NCI-H2081 treated with DMSO at 0.1 percent for 48 hours (cell line): ENCODE measurements at places on chromosomes 6 and 20.

DNA sequence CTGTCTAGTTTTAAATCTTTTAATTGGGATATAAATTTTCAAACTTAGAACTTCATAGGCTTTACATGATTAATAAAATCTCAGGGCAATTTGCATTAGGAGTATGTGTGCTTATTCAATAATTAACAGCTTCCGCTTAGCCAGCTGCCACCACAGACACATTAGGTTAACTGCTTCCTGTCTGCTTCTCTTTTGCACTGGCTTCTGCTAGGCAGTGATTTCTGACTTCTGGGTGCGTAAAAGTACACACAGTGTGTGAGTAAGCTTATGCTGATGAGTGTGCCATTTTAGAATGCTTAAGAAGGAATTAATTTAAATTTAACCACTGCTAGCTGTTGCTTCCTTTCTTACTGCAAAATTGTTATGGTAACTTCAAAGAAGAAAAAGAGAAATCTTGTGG, 73.9 kb downstream of the F13A1 start:
- DNase-seq = peak; percentile 3

GRCh38 chr6:152905551-152906299, 77.1 kb downstream of the FBXO5 start:
- no peak for DNase-seq

- DNase-seq = no peak
Observed at GRCh38 chr6:125784365-125784764, 6.4 kb upstream of the NCOA7 start.

- no peak for DNase-seq
Observed at GRCh38 chr6:35678814-35679213, 9.9 kb downstream of the FKBP5 start.

DNA sequence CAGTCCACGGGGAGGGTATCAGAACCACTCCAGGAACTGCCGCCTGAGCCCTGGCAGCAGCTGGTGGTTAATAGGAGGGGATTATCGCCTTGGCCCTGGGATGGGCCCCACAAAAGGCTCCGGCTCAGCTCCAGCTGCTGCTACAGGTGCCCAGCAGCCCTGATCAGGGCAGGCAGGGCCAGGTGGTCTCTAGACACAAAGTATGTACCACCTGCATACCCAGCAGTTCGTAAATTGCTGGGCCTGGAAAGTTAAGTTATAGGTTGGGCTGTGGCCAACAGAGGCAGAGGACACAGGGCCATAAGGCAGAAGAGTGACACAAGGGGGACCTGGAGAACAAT, 35.1 kb downstream of the RRBP1 start:
- DNase-seq = no peak

GRCh38 chr6:82891076-82891475, 174.6 kb downstream of the UBE3D start:
- DNase-seq = no peak

DNA sequence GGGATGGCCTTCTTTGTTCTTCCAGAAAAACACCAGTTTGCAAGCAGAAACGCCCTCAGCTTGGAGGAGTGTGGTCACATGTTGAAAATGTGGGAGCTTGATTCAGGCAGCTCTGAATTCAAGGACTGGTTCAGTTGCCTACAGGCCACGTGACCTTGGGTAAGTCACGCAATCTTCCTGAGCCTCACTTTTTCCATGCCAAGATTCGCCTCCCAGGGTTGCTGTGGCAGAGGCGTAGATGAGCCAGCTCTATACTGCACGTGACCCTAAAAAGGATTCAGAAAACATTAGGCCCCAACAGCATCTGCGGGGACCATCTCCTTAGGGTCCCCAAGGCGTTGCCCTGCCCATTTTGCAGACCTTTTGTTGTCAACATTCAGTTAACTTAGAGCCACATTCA, 112.0 kb upstream of the SNX9 start:
- DNase-seq = no peak

GRCh38 chr6:109056661-109057060, 38.0 kb downstream of the SESN1 start:
- no peak for DNase-seq

DNA sequence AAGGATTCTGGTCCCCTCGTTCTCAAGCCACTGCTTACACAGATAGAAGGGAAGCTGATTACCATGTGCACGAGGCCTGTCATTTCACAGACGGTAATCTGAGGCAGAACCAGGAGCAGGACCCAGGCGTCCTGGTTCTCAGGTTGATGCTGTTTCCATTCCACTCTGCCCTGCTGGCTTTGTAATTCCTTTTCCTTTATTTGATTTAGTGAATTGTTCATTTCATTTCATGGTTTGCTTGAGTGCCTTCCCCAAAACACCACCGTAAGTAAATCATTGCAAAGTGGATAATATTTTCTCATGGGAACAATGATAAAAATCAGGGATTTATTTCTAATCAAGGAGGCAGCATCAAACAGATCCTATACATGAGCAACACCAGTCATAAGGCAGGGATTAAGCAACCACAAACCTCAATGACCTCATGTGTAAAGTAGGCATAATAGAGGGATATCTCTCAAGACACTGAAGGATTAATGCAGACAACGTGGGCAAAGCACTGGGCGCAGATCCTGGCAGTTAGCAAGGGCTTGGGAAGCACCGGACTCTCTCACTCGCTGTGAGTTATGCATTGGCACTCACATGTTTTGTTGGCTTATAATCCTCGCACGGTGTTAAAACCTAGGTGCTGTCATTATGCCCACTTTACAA, 229.5 kb upstream of the FOXQ1 start:
- DNase-seq = no peak

DNA sequence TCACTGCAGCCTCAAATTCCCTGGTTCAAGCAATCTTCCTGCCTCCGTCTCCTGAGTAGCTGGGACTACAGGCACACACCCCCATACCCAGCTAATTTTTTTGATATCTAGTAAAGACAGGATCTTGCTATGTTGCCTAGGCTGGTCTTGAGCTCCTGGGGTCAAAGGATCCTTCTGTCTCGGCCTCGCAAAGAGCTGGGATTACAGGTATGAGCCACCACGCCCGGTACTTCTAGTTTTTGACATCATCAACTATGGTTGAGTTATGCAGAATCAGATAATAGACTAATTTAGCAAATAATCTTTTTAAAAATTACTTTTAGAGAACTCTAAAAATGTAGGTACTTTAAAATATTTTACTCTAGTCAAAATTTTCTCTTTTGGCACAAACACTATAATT, 166.2 kb downstream of the SOX4 start:
- DNase-seq = no peak

GRCh38 chr6:42702200-42702599, 20.2 kb downstream of the PRPH2 start:
- DNase-seq = no peak
